ENCODE measurements at places on chromosomes 1 and 21. TPM values are rescaled to one million over a fixed set of nuclear protein-coding genes. Genes with fewer than 3 reads are reported as not detected.
A peak's percentile ranks its signal among the peaks of the same experiment; 100 is the strongest.

DNA sequence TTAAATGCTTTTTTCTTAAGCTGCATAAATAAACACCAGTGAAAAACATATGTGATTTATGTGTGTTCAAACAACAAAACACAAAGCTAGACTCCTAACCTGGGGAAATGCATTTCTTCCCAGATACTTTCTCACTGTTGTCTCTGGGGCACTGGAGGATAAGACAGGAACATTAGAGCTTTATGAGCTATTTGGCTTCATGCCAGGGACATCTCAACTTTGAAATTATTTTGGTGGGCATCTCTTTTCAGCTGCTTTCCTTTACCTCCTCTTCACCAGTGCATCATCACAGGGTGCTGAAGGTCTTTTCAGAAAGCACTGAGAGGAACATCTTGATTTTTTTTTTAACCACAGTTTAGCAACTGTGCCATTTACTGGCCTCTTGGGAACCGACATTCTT lies 212.9 kb downstream of the DNM3 start:
- DNase-seq: no peak

Gene SYT11
- total RNA-seq: 188 TPM

Gene UTS2
- not detected for total RNA-seq

DNA sequence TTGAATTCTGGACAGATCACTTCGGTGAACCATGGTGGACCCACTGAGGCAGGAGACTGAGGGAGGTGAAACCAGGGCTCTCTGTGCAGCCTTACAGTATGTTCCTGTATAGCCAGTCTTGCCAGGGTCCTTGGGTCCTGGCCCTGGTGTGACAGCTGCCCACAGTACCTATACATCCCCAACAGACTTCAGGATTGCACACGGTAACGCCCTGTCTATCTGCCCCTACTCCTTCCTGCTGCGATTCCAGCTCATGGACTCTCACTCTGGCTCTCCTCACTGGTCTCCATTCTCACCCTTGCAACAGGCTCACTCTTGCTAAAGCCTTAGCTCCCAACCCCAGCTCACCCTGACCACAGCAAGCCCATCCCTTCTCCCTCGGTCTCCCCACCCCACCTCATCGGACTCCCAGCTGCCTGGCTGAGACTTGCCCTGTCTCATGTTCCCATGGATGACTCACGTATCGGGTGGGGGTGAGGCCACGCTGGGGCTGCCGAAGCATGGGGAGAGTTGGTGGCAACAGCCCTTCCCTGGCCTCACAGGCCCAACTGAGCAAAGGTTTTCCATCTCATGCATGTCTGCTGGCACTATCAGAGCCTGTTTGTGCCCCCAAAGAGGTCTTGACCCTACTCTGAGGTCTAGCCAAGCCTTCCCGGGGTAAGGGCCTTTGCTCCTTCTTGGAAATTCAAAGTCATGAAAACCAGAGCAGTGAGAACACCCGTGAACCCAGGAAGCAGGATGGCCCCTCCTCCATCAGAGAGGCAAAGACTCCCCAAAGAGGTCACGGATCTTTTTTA lies 7.1 kb downstream of the PHLDA3 start:
- peak; percentile 68 for DNase-seq

GRCh38 chr1:222229672-222230312 lies 318.1 kb downstream of the HHIPL2 start:
- DNase-seq: no peak

Gene SELP
- total RNA-seq: 0.16 TPM

GRCh38 chr1:246261639-246262038 lies 245.4 kb downstream of the SMYD3 start:
- no peak for DNase-seq

GRCh38 chr1:51313268-51313852 lies 17.0 kb downstream of the TTC39A start:
- DNase-seq: no peak
